ENCODE measurements at places on chromosomes 3 and 15. TPM values are rescaled to one million over a fixed set of nuclear protein-coding genes. Genes with fewer than 3 reads are reported as not detected.

DNA sequence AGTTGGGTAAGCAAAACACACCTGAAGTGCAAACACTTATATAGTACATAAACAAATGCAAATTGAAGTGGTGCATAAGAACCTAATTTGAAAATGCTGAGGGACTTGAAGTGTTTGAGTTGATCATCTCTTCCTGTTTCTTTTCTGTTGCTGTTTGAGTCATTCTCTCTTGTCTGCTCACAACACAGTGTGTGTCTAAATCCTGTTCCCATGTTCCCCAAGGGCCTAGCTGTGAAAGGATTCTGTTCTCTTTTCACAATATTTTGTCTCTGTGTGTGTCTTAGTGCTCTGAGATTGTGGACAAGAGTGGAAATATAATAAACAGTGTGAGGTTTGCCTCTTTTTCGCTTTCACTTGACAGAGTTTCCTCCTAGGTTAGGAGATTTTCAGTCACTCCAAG, 6.1 kb downstream of the CD96 start:
- DNase-seq, result no peak

DNA sequence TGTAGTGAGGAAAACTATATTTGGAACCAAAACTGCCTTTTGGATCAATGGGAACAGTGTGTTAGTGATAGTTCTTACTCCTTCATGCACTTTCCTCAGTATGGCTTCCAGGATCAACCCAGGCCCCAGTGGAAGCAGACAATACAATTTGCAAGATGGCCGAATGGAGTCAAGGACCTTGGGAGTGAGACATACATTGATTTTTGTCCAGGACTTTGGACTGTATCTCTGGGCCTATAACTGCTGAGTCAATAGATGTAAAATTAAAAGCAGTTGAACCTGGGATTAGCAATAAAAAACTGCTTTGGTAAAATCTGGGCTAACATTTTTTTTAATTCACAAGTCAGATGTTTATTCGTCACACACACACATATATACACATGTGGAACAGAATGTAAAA, 1.8 kb downstream of the ARRDC4 start:
- no peak for DNase-seq

DNA sequence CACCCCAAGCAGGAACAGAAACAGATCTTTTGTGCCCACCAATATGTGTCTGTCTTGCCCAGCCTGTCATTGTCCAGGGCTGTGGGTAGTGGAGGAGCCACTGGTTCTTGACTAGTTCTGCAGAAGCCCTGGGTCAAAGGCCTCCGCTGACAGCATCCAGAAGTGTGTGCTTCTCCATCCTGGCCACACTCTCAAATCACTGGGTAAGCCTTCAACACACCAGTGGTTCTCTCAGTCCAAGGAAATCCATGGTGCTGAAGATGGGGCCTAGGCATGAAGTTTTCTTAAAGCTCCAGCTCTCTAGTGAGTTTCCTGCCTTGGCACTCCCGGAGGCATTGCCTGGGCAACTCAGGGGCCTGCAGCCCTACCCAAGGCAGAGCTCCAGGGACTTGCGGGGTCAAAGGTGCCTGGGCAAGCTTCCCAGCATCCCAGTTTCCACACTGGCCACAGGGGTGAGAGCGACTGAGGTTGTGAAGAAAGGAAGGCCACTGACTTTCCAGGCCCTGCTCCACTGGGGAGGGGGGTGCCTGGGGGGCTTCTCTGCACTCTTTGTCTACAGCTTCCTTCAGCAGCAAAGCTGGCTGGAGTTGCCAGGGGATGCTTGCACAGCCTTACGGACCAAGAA, 37.9 kb upstream of the RPL32 start:
- no peak for DNase-seq

GRCh38 chr3:183313351-183313750, 60.3 kb downstream of the B3GNT5 start:
- DNase-seq, result no peak

DNA sequence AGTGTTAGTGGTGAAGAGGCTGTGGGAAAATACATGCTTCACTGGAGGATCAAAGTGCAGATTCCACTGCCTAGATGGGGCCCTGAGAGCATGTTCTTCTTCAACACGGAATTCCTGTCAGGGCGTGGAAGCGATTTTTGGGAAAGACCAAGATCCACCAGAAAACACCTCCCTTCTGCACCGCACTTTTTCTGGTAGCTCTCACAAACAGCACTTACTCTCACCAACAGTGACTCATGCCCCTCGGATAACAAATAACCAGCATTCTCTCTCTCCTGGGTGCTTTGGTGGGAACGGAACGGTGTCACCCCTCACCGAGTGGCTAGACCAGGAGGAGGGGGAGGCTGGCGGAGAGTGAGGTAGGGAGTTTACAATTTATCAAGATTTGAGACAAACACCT, 40.1 kb downstream of the ADAMTSL3 start:
- DNase-seq, result no peak

- DNase-seq, result no peak
Observed at GRCh38 chr3:180615954-180616353, 14.0 kb downstream of the TTC14 start.

- no peak for DNase-seq
Observed at GRCh38 chr3:152688313-152688712, 146.6 kb upstream of the P2RY1 start.

DNA sequence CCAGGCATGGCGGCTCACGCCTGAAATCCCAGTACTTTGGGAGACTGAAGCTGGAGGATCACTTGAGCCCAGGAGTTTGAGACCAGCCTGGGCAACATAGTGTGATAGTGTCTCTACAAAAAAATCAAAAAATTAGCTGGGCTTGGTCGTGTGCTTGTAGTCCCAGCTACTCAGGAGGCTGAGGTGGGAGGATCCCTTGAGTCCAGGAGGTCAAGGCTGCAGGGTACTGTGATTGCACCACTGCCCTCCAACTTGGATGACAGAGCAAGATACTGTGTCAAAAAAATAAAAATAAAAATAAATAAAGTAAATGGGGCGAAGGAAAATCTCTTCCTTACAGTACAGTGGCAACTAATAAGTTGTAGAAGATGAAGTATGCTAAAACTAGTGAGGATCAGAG, 29.6 kb downstream of the LSM3 start:
- DNase-seq, result no peak

GRCh38 chr3:193403307-193403706, 24.8 kb upstream of the ATP13A5 start:
- no peak for DNase-seq

DNA sequence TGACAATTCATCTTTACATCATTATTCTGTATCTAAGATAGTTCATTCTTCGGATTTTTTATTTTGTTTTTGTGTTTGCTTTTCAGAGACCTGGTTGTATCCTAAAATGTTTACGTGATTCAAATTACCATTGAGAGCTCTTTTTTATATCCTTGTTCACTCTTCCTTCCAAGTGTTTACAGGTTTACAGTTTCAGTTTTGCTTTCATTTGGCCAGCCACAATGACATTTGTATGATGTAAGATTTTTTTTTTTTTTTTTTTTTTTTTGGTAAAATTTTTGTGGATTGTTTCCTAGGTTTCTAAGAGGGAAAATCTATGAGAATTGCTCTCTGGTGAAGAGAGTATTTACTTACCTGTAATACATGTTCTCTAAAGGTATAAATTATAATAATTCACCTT, 55.0 kb downstream of the SETD5 start:
- no peak for DNase-seq

GRCh38 chr3:141372656-141373055, 4.4 kb downstream of the ZBTB38 start:
- DNase-seq, result no peak

Gene BOC
- 77.4 TPM for total RNA-seq

Gene HPS3
- total RNA-seq, result 20.2 TPM

Gene PLAAT1
- not detected for total RNA-seq

Gene SSUH2
- total RNA-seq, result 2.9 TPM
